ENCODE measurements at places on chromosomes 1 and 21. TPM values are rescaled to one million over a fixed set of nuclear protein-coding genes. Genes with fewer than 3 reads are reported as not detected.

Gene MASP2
- not detected for total RNA-seq

Gene ATP1A4
- not detected for total RNA-seq

Gene FCRL1
- total RNA-seq, result not detected

Gene RNU1-1
- total RNA-seq, result under 0.01 TPM

Gene CGN
- not detected for total RNA-seq

Gene TNFRSF4
- not detected for total RNA-seq

Gene LRRIQ3
- not detected for total RNA-seq

Gene CATSPERE
- total RNA-seq, result 1.2 TPM

- DNase-seq, result no peak
These were observed 36.5 kb downstream of the MAP3K21 start for GRCh38 chr1:233364026-233364425.

DNA sequence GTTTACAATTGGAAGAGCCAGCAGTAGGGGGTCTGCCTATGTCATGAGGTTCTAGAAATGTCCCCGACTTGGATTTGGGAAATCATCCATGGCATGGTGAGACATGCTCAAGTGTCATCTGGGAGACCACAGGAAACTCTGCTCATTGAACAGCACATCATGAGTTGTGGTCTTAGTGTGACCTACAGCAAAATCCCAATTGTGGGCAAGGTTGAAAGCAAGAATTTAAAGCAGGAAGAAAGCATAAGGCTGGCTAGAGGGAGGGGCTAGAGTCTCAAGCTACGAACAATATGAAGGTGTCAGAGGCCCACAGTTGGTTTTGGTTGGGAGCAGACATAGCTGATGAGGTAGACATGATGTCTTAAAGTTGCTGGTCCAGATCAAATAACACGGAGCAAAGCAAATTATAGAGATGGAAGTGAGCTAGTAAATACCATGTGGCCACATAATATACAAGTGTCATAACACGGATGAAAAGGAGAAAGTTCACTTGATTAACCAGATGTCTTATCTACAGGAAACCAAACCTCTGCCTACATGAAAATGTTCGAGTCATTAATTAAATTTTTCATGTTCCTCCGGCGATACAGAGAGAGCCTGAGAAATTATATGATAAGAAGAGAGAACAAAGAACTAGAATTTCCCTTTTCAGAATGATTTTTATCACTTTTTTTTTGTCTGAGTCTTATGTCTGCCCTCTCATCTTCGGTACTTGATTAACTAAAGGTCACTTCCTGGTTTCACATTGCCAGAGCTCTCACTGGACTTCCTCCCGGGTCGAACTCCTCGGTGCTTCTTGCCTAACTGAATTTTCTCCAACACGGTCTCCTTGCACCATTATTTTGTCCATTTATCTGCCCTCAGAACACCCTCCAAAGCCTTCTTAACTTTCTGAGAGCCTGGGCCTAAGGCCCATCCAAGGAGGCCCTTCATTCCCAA lies 67.5 kb upstream of the DUSP10 start:
- no peak for DNase-seq

DNA sequence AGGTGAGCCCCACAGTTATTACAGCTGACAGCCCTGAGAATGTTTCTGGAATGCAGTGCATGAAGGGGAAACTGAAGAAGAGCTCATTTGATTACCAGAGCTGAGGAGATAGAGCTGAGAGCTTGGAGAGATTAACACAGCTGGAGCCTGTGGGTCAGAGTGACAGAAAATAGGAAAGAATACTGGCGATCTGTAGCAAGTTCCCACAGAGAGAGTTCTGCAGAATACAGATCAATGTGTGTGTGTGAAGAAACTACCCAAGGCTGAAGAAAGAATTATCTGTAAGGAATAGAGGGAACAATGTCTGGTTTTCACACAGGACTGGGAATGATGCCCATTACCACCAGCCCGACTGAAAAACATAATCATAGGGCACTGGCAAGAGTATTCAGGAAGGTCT lies 103.6 kb upstream of the SNX7 start:
- no peak for DNase-seq

DNA sequence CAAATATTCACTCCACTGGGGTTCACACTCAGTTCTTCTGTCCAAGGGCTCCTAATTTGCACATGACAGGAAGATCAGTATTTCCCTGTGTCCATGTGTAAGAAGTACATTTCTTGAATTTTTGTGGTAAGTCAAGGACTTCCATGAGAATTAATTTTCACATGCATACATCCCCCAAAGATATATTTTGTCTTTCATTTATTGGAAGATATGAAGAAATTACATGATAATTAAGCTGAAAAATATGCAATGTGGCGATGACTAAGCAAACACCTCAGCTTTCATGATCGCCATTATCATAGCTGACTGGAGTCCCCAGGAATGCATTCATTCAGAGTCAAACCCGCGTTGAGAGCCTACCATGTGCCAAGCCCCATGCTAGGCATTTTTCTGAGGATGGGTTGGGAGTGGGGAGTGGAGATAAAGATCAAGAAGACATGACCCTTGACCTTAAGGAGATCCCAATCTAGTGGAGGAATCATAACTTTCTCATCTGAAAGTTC lies 104.6 kb upstream of the F3 start:
- peak; percentile 84 for DNase-seq

DNA sequence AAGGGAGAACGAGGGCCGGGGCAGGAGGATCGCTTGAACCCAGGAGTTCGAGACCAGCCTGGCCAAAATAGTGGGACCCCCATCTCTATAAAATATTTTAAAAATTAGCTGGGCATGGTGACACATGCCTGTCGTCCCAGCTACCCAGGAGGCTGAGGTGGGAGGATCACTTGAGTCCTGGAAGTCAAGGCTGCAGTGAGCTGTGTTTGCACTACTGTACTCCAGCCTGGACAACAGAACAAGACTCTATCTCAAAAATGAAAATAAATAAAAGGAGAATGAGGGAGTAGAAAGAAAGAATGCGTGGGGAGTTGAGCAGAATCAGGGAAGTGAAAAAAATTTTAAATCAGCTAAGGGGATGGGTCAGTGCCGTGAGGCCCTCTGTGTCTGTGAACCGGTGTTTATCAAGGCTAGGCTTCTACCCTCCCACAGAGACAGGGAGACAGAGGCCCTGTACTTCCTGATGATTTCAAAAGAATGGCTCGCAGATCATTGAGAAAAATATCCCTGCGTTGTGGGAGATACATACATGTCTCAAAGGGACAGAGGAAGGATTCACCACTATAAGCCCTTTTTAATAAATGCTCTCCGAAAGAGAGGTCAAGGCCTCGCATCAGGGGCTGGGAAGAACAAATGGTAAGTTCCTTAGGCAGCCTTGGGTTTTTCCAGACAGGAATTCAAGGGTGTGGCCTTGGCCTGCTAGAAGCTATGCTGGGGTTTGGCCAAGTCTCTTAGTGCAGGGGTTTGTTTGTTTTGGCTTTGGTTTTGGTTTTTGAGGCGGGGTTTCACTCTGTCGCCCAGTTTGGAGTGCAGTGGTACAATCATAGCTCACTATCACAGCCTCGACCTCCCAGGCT lies 20.7 kb downstream of the IL10RB start:
- peak; percentile 57 for DNase-seq

- DNase-seq, result peak; percentile 64
These were observed 110.4 kb downstream of the PPIAL4G start for GRCh38 chr1:148372731-148373130.

DNA sequence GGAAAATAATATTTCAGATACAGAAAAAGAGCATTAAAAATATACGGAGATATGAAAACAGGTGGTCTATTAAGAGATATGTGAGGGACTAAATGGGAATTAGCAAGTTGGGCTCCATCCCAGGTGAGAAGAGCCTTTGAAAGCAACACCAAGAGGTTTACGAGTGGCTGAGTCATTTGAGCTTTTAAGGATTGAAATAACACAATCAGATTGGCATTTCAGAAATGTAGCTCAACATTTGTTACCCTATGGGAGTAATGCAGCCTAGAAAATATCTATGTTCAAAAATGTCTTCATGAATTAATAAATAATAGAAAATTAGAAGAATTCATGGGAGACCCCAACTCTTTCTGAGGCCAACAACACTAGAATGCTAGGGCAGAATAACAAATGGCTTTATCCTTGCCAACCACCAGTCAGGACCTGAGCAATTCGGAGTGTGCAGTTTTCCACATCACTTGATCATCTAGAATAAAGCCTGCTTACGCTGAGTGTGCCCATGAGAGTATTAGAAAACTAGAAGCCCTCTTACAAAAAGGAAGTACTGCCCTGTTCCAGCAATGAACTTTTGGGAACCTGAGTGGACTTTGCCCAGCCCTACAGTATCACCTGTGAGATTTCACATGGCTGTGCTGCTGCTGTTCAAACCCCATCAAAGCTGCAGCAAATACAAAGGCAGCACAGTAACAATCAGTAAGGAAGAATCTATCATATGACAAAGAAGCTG lies 538.0 kb upstream of the CAMK1G start:
- DNase-seq, result peak; percentile 43

DNA sequence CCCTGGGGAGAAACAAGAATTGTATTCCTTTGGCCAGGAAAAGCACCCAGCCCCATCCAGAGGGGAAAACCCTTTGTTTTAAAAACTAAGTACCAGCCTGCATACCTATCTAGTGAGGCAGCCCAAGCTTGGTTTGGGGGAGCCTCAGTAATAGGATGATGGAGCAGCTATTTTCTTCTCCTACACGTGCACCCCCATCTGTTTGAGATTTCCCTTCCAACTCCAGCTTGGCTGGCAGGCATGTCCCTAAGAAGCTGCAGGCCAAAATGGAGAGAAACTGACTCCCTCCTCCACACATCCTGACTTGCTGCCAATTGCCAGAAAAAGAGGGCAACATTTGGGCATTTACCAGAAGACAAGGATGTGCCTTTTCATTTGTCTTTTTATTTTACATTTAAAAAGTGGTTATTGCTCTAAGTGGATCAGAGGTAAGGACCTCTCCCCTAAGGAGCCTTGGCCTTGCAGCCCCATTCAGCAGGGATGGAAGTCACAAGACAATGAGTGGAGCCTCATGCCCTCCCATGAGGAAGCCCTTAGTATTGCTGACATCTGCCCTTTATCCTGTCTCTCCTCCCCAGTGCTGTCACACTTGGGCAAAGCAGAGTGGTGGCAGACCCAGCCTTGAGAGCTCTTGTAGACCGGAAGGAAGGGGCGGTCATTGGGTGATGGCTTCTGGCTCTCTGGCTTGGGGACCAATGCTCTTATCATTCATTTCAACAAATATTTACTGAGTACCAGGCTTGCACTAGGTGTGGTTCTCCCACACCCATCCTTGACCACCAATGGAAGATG lies 8.6 kb downstream of the FNDC5 start:
- peak; percentile 39 for DNase-seq

- DNase-seq, result no peak
These were observed 107.4 kb upstream of the ESRRG start for GRCh38 chr1:216830424-216831210.

DNA sequence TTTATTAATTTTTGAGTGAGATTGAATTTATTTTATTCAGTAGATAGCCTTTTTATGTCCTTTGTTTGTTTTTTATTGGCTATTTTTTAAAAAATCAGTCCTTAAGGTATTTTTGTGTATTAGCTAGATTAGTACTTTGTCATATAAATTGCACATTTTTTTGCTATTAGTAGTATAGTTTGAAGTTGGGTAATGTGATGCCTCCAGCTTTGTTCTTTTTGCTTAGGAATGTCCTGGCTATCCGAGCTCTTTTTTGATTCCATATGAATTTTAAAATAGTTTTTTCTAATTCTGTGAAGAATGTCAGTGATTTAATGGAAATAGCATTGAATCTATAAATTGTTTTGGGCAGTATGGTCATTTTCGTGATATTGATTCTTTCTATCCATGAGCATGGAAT lies 80.4 kb downstream of the MAN1A2 start:
- peak; percentile 43 for DNase-seq

DNA sequence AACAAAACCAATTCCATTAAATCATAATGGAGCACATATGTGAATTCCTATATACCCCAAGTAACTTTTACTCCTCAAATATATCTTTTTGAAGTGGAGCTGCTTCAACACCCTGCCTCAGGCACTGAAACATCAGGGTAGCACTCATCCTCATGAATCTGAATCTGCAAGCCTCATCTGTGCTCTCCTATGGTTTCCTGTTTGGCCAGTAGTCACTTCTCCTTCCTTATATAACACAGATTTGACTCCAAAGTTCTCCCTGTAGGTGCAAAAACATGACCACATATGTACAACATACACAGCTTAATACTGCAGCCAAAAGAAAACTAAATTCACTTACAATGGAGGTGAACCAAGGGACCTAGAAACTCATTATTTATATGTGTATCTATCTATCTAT lies 7.2 kb downstream of the TRIT1 start:
- DNase-seq, result no peak

GRCh38 chr1:27142464-27142863 lies 12.5 kb downstream of the SLC9A1 start:
- no peak for DNase-seq

- no peak for DNase-seq
These were observed 17.1 kb downstream of the RNF220 start for GRCh38 chr1:44422161-44422560.

- DNase-seq, result no peak
These were observed 9.4 kb upstream of the CD55 start for GRCh38 chr1:207311888-207312603.

DNA sequence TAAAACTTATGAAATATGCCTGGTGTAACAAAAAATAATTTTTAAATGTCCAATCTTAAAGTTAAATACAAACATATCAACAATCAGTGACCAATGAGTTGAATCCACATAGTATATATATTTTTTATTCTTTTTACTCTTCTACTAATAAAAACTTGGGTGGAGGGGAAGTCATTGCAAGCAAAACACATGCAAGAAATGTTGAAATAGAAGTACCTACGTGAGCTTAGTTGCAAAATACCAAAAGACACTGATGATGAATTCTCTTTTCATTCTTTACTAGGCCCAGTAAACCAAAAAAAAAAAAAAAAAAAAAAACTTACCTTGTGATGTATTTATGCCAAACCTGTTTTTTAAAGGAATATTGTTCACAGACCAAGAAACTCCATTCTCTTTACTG lies 26.4 kb upstream of the PLA2G4A start:
- no peak for DNase-seq

DNA sequence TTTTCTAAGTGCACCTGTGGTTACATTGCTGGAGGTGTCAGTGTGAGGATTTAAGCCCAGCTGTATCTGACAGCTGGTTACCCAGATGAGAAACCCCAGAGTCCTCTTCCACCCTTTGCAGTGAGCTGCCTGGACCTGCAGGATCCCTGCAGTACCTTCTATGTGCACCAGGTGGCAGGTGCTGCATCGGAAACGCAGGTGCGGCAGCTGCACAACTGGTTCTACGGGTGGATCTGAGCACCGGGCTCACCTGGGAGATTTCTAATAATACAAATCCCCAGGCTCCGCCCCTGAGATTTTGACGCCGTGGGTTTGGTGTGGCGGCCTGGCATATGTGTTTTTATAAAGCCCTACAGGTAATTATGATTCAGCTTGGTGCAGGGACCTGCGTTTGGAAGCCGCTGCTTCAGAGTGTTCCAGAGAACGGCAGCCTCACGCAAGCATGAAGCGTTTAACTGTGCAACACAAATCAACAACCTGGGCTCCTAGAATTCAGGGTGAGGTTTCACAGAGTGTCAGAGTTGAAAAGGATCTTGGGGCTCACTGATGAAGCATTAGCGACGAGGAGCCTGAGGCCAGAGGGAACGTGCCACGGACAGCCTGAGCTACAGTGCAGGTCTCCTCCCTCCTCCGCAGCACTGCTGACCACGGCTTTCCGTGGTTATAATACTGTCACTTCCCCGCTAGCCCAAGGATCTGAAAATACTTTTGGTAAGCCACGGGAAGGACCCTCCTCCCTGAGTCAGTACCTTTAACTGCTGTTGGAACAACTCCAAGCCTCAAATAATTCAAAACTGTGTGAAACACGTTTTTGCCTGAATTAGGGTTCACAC lies 96.7 kb upstream of the TRABD2B start:
- DNase-seq, result peak; percentile 55
